ENCODE measurements at places on chromosomes 2 and 18.

GRCh38 chr2:231037731-231038482, 584 bp downstream of the C2orf72 start:
- no peak for DNase-seq

DNA sequence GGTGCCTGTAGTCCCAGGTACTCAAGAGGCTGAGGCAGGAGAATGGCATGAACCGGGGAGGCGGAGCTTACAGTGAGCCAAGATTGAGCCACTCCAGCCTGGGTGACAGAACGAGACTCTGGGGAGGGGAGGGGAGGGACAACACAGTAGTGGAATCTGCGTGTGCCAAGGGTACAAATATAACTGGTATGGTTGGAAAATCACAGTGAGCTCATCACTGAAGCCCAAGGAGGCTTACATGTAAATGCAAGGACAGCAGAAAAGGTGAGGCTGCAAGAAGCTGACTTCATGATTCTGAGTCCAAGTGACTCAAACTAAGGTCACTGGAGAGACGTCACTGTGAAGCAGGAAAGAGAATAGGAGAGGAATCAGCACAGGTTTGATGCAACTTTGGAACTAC, 9.2 kb downstream of the SEPTIN10 start:
- DNase-seq = peak; percentile 49

DNA sequence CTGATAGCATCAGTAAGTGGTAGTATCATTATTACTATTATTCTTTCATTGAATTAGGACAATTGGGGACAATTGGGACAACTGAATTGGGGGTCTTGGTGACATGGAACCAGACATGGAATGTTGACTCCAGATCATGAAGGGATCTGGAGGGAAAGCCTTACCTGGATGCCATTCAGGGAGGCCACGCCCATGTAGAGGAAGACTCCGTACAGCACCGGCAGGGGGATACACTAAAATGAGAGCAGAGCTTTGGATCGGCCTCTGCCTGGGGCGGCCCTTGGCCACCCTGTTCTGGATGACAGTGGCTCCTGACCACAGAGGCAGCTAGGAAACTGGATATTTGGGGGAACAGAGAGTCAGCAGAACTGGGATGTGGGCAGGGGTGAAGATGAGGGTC, 29.2 kb downstream of the MTHFD2 start:
- DNase-seq = peak; percentile 56

- no peak for DNase-seq
These were observed 147.2 kb downstream of the MGAT5 start for GRCh38 chr2:134401081-134401497.

- no peak for DNase-seq
These were observed 48.8 kb upstream of the ZDBF2 start for GRCh38 chr2:206225435-206226232.

- no peak for DNase-seq
These were observed 33.5 kb downstream of the KLHL29 start for GRCh38 chr2:23418461-23418911.
